CD4-positive, alpha-beta T cell treated with Interleukin-6 for 4 hours (primary cell): ENCODE measurements at places on chromosomes 11 and 22.

DNA sequence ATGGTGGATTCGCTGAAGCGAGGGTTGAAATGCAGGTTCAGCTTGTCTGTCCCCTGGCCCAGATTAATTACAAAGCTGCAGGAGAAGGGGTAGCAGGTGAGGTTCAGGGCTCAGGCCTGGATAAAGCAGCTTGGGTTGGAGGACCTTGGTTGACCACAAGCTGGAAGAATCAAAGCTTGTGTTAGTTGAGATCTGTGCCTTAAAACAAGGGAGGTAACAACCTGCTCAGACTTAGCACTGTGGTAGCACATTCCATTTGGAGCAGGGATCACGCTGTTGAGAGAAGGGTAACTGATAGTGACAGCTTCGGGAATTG lies 9.3 kb downstream of the LGALS2 start:
- no peak for DNase-seq

DNA sequence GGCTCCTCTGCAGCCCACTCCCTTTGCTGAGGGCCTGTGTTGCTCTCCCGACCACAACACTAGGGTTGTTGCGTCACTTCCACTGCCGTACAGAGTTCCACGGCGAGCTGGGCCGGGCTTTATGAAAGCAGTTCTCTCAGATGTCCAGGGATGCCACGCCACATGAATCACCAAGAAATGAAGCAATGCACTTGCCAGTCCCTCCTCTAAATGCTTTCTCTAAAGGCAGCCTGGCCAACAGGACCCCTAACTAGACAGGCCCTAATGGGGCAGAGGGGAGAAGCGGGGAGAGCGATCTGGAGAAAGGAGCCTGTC lies 188.7 kb downstream of the CTTN start:
- DNase-seq: no peak

GRCh38 chr11:29336727-29337575 lies 679.9 kb downstream of the KCNA4 start:
- no peak for DNase-seq

- DNase-seq: no peak
Measured at GRCh38 chr11:65891219-65892136, 1.0 kb downstream of the CCDC85B start.

DNA sequence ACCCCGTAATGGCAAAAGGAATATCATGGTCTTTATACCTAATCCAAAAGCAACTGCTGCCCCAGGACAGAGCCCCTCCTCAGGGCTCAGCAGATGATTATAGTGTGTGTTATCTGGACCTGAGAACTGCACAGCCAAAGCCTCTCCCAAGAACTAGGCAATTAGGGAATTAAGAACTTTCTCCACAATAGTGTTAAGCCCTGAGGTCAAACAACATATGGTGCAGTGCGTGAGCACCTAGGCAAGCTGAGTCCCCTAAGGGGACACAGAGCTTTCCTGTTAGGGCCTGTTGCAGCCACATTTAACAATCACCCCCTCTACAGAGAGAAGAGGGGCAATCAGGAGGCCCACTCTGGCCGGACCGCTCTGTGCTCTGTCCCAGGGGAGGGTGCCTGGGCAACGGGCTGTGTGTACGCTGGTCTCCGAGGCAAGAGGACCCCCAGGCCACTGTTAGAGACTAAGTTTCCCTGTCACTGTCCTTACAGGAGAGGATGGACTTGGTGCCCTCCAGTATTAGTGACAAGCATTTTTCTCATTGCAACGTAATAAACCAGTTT lies 1.4 kb upstream of the KCNJ5 start:
- DNase-seq: no peak

GRCh38 chr11:134244593-134244992 lies 8.6 kb downstream of the THYN1 start:
- peak; percentile 24 for DNase-seq

DNA sequence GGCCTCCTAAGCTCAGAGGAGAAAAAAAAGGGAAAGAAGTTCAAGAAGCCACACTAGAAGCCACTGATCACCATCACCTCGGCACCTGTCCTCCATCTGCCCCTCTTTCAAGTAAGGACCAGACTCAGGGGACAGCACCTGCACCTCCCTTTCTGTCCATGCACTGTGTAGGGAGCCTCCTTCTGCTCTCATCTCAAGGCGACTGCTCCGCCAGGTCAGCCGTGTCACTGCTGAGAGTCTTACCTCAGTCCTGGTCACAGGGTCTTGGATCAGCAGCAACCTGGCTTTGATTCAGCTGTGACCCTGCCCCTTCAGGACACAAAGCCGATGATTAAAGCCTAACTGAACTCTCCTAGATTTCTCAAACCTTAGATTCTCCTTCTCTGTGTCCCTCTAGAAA lies 101.5 kb downstream of the ZNF280B start:
- no peak for DNase-seq

- no peak for DNase-seq
Measured at GRCh38 chr22:27154717-27155116, 497.3 kb downstream of the MIAT start.

- no peak for DNase-seq
Measured at GRCh38 chr11:36453678-36454077, 56.4 kb downstream of the TRAF6 start.

DNA sequence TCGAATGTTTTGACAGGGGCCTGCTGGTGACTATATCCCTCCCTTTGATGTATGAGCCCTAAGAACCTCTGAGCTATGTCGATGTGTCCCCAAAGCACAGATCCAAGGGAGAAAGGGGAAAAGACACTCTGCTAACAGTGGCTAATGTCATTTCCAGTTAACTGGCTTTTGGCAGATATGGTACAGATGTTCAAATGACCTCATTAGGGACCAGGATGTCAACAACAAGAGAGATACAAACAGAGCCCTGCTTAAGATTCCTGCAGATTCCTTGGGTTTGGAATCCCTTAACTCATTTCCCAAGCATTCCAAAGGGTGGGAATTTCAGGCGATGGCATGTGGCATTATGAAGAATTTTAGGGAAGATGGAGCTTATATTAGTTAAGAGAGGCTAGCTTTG lies 517.3 kb downstream of the SOX6 start:
- no peak for DNase-seq

DNA sequence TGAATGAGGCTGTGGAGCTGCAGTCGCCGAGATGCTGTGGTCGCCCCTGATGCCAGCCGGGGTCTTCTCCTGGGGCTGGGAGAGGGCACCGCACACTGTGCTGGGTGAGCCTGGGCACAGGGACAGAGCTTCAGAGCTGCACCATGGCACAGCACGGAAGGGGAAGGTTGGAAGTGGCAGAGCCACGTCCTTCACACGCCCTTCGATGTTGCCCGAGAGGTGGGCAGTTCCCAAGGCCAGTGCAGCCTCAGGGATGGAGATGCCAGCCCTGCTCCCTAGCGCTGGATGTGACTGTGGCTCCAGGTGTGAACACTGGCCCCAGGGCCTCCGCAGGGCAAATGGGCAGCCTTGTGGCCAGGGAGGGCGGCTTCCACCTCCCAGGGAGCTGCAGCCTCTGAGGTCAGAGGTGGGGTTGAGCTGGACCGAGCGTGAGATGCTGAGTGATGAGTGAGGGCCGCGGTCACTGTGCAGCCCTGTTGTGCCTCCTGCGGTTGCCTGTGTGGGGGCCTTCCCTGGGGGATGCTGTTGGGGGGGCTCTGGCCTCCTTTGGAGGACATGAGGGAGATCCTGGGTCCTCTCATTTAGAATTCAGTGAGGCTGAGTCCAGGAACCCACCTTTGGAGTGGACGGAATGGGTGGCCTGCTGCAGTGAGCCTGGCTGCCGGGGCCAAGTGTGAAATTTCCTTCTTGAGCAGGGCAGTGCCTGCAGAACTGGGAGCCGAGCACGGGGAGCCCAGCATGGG lies 1090.0 kb downstream of the BRD1 start:
- DNase-seq: no peak

DNA sequence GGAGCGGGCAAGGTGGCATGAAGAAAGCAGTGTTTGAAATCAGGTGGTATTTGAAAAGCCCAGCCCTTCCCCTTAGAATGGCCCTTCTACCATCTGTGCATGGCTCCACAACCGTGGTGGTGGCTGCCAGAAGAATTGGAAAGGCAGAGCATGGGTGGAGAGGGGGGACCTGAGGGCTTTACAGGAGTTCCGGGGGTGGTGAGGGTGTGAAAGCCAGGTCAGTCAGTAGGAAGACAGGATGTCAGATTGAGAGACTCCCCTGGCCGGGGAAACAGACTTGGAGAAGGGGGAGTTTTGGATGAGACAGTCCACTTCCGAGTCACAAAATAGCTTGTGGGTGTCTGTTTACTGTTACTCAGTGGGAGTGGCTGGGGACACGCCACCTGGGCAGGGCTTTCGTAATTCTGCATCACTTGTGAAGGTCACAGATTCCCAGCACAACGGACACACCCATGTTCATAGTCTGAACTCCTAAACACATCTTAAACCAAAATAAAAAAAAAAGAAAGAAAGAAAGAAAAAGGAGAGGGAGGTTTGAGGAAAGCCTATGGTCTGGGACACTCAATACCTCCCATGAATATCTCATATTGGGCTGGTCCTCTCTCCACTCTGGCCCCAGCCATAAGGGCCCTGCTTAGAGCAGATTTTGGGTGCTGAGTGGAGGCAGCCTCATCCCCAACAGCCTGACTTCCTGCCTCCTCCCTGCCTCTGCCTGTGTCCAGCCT lies 24.4 kb upstream of the SMIM35 start:
- DNase-seq: no peak

DNA sequence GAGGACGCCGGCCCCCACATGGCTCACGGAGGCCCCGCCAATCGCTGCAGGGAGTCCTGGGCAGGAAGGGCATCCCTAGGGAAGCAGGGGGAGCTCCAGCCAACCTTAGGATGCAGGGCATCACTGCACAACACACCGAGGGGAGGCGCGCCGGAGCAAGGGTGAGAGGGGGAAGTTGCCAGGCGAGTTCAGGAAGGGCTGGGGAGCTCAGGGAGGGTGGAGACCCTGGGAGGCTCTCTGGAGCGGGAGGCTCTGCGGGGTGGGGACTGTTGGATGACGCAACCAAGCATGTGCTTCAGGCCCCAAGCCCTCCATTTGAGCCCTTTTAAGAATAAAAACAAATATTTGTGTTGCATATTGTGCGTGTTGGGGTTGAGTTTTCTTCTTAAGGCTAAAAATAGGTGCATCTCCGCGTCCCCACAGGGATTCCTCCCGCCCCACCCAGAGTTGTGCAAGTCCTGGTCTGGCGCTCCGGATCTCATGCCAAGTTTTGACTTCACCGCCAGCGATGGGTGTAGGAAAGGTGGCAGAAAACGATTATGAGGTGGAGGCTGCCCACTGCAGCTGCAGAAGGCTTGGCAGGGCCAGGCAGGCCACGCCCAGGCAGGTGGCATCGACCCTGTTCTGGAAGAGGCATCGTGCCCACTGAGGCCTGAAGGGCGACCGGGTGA lies 65.2 kb downstream of the WNT7B start:
- no peak for DNase-seq

DNA sequence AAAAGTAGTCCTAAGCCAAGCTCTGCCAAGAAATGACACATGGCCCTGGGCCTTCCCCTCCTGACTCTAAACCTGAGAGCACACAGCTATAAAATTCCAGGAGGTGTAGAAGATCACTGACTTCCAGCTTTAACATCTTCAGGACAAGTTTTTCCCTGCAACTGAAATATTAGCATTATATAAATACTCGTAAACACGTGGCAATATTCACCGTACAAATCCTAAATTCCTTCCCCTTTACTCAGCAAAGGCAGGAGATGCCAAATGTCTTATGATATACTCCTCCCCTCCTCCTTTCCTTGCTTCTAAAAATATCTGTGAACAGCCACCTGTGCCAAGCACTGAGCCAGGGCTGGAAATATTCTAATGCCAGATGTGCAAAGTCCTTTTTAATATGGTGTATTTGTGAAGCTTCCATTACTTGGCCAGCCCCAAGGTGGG lies 194.0 kb downstream of the LARGE1 start:
- no peak for DNase-seq
